Esophagus muscularis mucosa (tissue), 4 donors: ENCODE measurements at places on chromosomes 16 and 17. TPM values are rescaled to one million over a fixed set of nuclear protein-coding genes. Genes with fewer than 3 reads are reported as not detected.

DNA sequence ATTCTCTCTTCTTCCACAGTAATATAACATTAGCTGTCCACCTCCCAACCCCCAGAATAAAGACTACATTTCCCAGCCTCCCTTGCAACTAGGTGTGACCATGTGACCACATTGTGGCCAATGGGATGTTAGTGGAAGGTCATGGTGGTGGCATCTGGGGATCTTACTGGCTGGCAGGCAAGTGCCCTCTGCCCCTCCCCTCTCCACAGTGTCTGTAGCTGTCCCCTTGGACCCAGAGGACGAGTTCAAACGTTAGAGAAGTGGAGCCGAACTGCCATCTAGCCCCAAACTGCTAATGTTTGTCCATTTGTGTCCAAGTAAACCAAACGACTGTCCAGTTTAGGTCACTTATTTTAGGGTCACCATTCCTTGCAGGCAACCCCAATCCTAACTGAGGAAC lies 26.6 kb upstream of the KCNG4 start:
- no peaks in the 10 kb centered on the region for H3K36me3 ChIP-seq
- H3K4me1 ChIP-seq: no peaks in the 10 kb centered on the region
- DNase-seq: no peak
- H3K4me3 ChIP-seq: no peak overlapping the region
- no peaks in the 10 kb centered on the region for H3K27me3 ChIP-seq

DNA sequence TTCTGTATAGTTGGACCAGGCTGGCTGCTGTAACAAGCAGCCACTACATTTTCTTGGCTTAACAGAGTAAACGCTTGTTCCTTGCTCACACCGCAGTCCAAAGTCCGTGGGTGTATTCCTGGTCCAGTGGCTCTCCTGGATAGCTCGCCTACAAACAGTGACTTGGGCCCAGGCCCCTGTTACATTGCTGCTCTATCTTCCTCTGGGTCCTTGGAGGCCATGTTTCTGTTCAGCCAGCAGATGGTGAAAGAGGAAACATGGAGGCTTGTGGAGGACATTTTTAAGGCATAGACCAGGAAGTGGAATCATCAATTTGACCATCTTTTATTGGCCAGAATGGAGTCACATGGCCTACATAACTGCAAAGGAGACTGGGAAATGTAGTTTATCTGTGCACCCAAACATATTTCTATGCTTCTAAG lies 55.1 kb downstream of the ATP2C2 start:
- H3K27ac ChIP-seq: no peak overlapping the region
- no peaks in the 10 kb centered on the region for H3K4me1 ChIP-seq
- no peak for DNase-seq
- H3K36me3 ChIP-seq: no peaks in the 10 kb centered on the region
- no peak overlapping the region for H3K4me3 ChIP-seq
- no peaks in the 10 kb centered on the region for H3K27me3 ChIP-seq

GRCh38 chr16:27769561-27770255 lies 219.8 kb downstream of the KATNIP start:
- H3K27ac ChIP-seq: no peak overlapping the region
- H3K4me3 ChIP-seq: no peak overlapping the region
- no peaks in the 10 kb centered on the region for H3K4me1 ChIP-seq
- DNase-seq: no peak

DNA sequence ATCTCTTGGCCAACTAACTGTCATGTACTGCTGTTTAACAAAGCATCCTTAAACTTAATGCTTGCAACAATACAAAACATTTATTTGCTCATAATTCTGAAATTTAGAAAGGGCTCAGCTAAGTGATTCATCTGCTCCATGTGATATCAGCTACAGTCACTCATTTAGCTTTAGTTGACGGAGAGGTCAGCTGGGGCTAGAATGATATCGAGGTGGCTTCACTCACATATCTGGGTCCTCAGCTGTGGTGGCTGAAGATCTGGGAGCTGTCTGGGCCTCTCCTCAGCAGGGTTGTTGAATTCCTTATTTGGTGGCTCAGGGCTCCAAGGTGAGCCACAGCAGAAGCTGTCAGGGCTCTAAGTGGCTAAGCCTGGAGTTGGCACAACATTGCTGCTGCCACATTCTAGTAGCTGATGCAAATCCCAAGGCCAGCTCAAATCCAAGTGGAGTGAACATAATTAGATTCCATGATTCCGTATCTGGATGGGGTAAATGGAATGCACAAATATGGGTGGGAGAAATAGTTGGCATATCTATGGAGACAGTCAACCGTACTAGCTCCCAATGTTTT lies 62.8 kb downstream of the HS3ST3A1 start:
- H3K27ac ChIP-seq: no peak overlapping the region
- H3K4me3 ChIP-seq: no peak overlapping the region
- DNase-seq: peak; percentile 42
- no peaks in the 10 kb centered on the region for H3K36me3 ChIP-seq
- no peaks in the 10 kb centered on the region for H3K4me1 ChIP-seq

The ERBB2 gene
- total RNA-seq: 36.8 TPM

DNA sequence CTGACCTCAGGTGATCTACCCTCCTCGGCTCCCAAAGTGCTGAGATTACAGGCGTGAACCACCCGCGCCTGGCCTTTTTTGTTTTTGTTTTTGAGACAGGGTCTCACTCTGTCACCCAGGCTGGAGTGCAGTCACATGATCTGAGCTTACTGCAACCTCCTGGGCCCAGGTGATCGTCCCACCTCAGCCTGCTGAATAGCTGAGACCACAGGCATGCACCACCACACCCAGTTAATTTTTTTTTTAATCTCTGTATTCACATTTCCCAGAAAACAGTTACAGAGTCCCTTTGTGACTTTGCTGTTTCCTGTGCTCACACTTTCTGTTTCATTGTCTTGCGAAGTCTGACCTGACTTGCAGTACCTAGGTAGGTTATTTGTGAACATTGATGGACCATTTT lies 2.7 kb downstream of the CLUAP1 start:
- peaks cover 38% of the 10 kb centered on the region for H3K36me3 ChIP-seq
- no peak for DNase-seq
- H3K4me1 ChIP-seq: peaks cover 39% of the 10 kb centered on the region
- no peak overlapping the region for H3K27ac ChIP-seq

The RFWD3 gene
- total RNA-seq: 10.2 TPM

GRCh38 chr16:85092851-85093250 lies 19.4 kb downstream of the CIBAR2 start:
- peaks cover 10% of the 10 kb centered on the region for H3K4me1 ChIP-seq
- peaks cover 10% of the 10 kb centered on the region for H3K27me3 ChIP-seq
- peaks cover 17% of the 10 kb centered on the region for H3K36me3 ChIP-seq

- peaks cover 18% of the 10 kb centered on the region for H3K36me3 ChIP-seq
- no peak for DNase-seq
- no peak overlapping the region for H3K27ac ChIP-seq
- H3K4me3 ChIP-seq: no peak overlapping the region
- no peaks in the 10 kb centered on the region for H3K4me1 ChIP-seq
- no peaks in the 10 kb centered on the region for H3K27me3 ChIP-seq
Observed at GRCh38 chr17:81210868-81211267, 11.9 kb downstream of the CEP131 start.

DNA sequence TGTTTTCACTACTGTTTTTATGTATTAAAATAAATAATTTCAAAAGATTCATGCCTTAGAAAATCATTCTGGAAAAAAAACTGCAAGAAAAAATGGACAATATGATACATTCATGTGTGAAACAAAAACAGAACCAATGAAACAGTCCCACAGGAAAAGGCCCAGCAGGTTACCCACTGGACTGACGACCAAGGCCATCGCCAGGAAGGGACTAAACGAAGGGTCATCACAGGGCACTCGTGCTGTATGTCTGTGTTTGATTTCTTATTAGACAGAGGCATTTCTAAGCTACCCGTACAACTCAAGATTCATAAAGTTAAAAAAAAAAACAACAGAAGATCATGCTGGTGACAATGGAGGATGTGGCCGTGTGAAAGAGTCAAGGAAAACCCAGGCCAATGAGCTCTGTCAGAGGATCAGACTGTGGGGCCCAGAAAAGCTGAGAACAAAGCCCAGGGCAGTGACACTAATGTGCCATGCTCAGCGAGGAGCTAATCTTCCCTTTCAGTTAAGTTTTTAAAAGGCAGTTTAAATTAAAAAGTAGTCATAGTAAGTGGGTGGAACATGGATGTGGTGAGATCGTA lies 31.8 kb downstream of the NSMCE1 start:
- peak overlapping the region; percentile 64 for H3K27ac ChIP-seq
- no peak overlapping the region for H3K4me3 ChIP-seq
- H3K36me3 ChIP-seq: peaks cover 21% of the 10 kb centered on the region
- H3K4me1 ChIP-seq: peaks cover 43% of the 10 kb centered on the region
- H3K27me3 ChIP-seq: no peaks in the 10 kb centered on the region

GRCh38 chr17:43006639-43007551 lies at the start of gene IFI35:
IFI35 (plus strand) TSS chr17:43006784; CDS start chr17:43006948, 164 bp downstream.
- peak within 1 kb of the TSS; percentile 77 for H3K4me3 ChIP-seq
- H3K27ac ChIP-seq: peak within 1 kb of the TSS; percentile 89

The OMG gene
- total RNA-seq: 1.1 TPM

GRCh38 chr17:72998343-72998742 lies 94.1 kb downstream of the SLC39A11 start:
- H3K36me3 ChIP-seq: no peaks in the 10 kb centered on the region
- H3K27ac ChIP-seq: no peak overlapping the region
- no peaks in the 10 kb centered on the region for H3K4me1 ChIP-seq
- no peaks in the 10 kb centered on the region for H3K27me3 ChIP-seq

DNA sequence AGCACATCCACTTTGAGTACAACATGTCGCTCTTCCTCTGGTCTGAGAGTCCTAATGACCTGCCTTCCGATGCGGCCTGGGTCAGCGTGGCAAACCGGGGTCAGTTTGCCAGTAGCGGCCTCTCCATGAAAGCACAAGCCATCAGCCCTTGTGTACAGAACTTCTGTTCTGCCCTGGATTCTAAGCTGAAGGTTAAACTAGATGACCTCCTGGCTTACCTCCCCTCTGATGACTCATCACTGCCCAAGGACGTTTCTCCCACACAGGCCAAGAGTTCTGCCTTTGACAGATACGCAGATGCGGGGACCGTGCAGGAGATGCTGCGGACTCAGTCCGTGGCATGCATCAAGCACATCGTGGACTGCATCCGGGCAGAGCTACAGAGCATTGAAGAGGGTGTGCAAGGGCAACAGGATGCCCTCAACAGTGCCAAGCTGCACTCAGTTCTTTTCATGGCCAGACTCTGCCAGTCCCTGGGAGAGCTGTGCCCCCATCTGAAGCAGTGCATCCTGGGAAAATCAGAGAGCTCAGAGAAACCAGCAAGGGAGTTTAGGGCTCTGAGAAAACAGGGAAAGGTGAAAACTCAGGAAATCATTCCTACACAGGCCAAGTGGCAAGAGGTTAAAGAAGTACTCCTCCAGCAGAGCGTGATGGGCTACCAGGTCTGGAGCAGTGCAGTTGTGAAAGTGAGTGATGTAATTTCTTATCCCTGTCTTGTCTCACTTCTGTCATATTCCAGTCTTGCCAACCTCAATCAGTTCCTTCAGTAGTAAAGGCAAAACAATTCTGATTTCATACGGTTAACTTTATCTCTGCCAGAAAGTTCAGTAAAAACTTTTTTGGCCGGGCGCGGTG lies 8.6 kb downstream of the COG1 start:
- no peak for DNase-seq
- H3K36me3 ChIP-seq: peaks cover 98% of the 10 kb centered on the region
- H3K27ac ChIP-seq: no peak overlapping the region

DNA sequence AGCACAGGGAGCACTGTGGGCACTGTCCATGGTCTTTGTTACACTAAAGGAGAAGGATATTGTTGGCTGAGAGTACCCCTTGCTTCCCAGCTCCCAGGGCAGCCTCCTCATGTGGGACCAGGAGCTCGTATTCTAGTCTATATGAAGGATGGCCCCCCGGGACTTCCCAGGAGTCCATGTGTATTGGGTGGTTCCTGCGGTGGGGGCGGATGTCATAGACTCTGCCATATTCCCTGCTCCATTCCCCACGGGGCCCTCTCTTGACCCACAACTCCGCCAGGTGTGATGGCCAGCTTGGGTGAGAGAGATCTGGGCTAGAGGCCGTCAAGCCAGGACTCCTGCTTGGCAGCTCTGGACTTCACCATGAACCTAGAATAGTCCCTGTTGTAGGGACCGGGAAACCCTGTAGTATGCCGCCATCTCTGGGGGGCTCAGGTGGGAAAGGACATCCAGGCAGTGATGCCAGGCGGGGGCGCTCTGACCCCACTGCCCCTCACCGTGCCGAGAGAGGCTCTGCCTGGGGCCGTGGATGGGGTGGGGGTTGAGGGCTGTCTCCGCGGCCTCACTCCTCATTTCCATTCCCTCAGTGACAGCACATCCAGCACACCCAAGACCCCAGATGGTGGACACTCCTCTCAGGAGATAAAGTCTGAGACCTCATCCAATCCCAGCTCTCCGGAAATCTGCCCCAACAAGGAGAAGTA lies 37.8 kb downstream of the OR1D5 start:
- DNase-seq: no peak
- no peaks in the 10 kb centered on the region for H3K4me1 ChIP-seq
- peaks cover 5% of the 10 kb centered on the region for H3K36me3 ChIP-seq
- no peak overlapping the region for H3K4me3 ChIP-seq
- H3K27ac ChIP-seq: no peak overlapping the region

- no peak overlapping the region for H3K4me3 ChIP-seq
- no peaks in the 10 kb centered on the region for H3K27me3 ChIP-seq
- no peaks in the 10 kb centered on the region for H3K36me3 ChIP-seq
- no peak for DNase-seq
- H3K27ac ChIP-seq: no peak overlapping the region
Observed at GRCh38 chr17:78557598-78558039, 19.6 kb downstream of the DNAH17 start.

GRCh38 chr17:2122641-2123302 lies 67.9 kb downstream of the HIC1 start:
- no peak for DNase-seq
- no peak overlapping the region for H3K4me3 ChIP-seq
- no peaks in the 10 kb centered on the region for H3K27me3 ChIP-seq

The FZD2 gene
- total RNA-seq: 1.7 TPM

- no peak overlapping the region for H3K4me3 ChIP-seq
- no peaks in the 10 kb centered on the region for H3K27me3 ChIP-seq
- peak overlapping the region; percentile 44 for H3K27ac ChIP-seq
- no peaks in the 10 kb centered on the region for H3K36me3 ChIP-seq
- DNase-seq: no peak
Observed at GRCh38 chr16:4016005-4016352, 100.3 kb downstream of the ADCY9 start.

The ALKBH5 gene
- 197 TPM for total RNA-seq

GRCh38 chr17:47692137-47692894 lies 1.6 kb upstream of the TBKBP1 start:
- peaks cover 42% of the 10 kb centered on the region for H3K4me1 ChIP-seq
- DNase-seq: no peak
- no peak overlapping the region for H3K27ac ChIP-seq
- H3K27me3 ChIP-seq: no peaks in the 10 kb centered on the region

GRCh38 chr17:72878975-72879660 lies 213.4 kb downstream of the SLC39A11 start:
- no peaks in the 10 kb centered on the region for H3K4me1 ChIP-seq
- H3K27ac ChIP-seq: no peak overlapping the region
- no peaks in the 10 kb centered on the region for H3K27me3 ChIP-seq

- H3K4me1 ChIP-seq: no peaks in the 10 kb centered on the region
- DNase-seq: no peak
- H3K4me3 ChIP-seq: no peak overlapping the region
- no peaks in the 10 kb centered on the region for H3K27me3 ChIP-seq
Observed at GRCh38 chr16:3348547-3349167, 7.0 kb upstream of the OR2C1 start.

- no peak overlapping the region for H3K4me3 ChIP-seq
- peaks cover 4% of the 10 kb centered on the region for H3K27me3 ChIP-seq
- peak; percentile 90 for DNase-seq
- H3K36me3 ChIP-seq: no peaks in the 10 kb centered on the region
Observed at GRCh38 chr17:34314279-34314678, 5.0 kb upstream of the CCL8 start.

The CCDC200 gene
- total RNA-seq: not detected

GRCh38 chr16:11005611-11005975 lies 61.2 kb downstream of the CLEC16A start:
- peak overlapping the region; percentile 76 for H3K27ac ChIP-seq
- peaks cover 13% of the 10 kb centered on the region for H3K36me3 ChIP-seq
- H3K4me1 ChIP-seq: peaks cover 22% of the 10 kb centered on the region
- no peaks in the 10 kb centered on the region for H3K27me3 ChIP-seq
- H3K4me3 ChIP-seq: no peak overlapping the region
- no peak for DNase-seq
